ENCODE measurements at places on chromosomes 4 and X.
A peak's percentile ranks its signal among the peaks of the same experiment; 100 is the strongest.

GRCh38 chr4:4610672-4611071, 68.8 kb upstream of the STX18 start:
- DNase-seq = no peak

DNA sequence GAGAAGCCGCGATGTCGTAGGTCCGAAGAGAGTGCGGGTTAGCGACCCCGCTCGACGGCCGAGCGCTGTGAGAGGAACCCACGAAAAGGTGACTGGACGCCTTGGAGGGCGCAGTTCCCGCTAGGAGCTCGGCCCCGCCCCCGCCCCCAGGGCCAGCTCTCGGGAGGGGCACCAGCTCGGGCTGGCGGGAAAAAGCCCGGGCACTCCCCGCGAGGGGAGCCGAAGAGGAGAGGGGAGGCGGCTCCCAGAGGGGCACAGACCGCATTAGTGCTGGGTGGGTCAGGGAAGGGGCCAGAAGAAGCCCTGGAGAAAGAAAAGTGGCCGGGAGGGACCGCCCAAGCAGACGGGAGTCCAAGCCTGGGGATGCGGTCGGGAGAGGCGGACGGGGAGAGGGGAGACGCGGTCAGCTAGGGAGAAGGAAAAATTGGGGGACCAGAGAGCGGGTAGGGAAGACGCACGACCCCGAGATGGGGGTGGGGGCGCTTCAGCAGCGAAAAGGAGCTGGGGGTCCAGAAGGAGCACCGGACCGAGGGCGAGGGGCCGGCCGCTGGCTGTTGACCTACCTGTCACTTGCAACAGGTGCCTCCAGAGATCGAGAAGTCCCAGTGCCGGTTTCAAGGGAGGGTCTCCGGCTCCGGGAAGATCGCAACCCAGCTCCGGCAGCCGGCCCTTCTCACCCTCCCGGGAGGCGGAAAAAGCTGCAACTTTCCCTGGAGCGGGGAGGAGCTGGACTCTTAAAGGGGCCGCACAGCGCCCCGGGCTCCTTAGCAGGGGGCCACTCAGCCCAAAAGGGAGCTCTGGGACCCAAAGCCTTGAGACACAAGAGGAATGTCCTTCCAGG, at the start of gene SYTL4:
Gene SYTL4 (minus strand): TSS at position 681 of the 841 bp plus-strand sequence. CDS start 30,084 bp downstream, outside the sequence.
- no peak for DNase-seq

- no peak for DNase-seq
Measured at GRCh38 chr4:71932941-71933340, 98.9 kb upstream of the NPFFR2 start.

DNA sequence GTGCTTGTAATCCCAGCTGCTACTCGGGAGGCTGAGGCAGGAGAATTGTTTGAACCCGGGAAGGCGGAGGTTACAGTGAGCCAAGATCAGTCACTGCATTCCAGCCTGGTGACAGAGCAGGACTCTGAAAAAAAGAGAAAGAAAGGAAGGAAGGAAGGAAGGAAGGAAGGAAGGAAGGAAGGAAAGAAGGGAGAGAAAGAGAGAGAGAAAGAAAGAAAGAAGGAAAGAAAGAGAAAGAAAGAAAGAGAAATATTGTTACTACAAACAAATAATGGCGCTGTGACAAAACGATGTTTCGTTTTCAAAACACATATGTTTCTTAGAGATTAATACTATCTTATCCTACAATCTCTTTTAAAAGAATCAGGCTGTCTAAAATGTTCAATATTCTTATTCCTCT, 42.1 kb upstream of the CCDC160 start:
- DNase-seq = no peak

GRCh38 chr4:123088501-123088900, 166.1 kb upstream of the NUDT6 start:
- peak; percentile 73 for DNase-seq

- no peak for DNase-seq
Measured at GRCh38 chrX:13666836-13667235, 13.9 kb downstream of the TCEANC start.

GRCh38 chr4:143399113-143399949, 62.7 kb downstream of the GAB1 start:
- no peak for DNase-seq

DNA sequence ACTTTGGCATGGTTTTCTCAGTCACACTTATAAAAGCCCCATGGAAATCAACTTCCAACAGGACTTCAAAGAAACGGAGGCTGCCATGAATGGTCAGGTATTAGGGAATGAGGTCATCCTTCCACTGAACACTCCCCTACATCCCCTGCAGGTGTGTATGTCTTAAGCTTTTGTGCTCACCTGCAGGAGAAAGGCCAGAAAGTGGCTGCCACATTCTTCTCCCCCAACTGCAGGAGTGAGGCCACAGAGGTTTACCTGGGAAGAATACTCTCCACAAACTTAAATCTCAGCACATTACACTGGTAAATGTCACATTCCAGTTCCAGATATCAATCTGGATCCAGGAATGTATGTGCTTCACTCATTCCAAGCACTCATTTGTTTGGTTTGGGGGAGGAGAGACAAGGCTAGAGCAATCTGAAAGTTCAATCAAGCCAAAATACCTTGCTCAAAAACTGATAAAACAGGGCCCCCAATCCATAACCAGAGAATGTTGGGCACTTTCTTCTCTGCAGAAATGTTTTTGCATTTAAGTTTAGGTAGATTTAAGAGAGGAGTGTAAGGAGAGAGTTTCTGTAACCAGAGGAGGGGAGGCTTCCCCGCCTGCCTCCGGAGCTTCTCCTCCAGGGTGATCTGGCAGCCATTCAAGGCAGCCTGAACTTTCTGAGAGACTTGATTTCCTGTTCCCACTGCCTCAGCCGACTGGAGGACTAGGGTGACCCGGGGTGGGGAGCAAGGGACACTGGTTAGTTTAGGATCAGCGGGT, 15.4 kb downstream of the FAM9C start:
- no peak for DNase-seq

DNA sequence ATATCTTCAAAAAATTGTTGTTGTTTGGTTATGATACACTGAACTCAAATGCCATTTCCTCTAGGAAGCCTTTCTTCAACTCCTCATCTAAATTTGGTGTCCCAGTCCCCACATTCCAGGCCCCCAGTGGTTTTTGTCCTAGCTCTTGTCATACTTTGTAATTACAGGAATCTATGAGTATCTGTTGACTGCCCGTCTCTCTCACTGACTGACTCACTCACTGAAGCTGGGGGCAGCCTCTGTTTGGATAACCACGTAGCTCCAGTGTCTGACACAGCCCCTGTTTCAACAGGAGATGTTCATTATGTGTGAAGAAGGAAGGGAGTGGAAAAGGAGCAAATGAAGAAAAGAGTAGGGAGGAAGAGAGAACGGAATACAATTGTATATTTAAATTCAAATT, 284.1 kb upstream of the TENM3 start:
- no peak for DNase-seq

- no peak for DNase-seq
Measured at GRCh38 chr4:649751-650310, 24.2 kb downstream of the ATP5ME start.

DNA sequence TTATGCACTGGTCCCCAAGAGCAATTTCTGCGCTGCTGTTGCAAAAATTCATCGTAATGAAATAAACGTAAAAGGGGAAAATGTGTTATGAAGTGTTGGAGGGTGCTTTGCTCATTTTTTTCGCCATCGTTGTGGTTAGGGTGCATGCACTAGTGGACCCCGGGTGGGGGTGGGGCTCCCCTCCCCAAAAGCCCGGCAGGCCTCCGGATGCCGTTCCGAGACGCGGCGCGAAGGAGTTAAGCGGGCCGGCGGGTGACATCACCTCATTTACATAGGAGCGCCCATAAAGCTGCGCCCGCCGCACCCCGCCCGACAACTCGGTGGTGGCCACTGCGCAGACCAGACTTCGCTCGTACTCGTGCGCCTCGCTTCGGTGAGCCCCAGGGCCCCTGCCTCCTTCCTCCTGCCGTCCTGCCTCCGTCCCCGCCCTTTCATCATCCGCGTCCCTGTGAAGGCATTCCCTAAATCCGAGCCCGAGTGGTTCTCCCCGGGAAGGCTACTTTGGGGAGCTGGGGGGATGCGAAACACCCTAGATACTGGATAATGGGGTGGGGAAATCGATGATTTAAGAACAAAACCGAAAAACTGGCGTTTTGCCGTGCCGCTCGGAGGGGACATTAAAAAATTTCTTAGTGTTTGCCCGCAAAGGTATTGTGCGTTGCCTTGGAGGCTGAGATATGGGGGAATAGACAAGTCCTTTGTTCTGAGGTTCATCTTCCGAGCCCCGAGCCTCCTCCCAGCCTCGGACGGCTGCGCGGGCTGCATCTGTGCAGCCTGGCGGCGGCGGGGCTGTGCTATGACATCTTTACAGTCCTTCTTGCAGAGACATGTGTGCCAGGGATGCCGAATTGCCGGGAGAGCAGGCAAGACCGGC, at the start of gene TMSB4X:
Gene TMSB4X (plus strand): TSS at position 315 of the 874 bp plus-strand sequence.
- peak; percentile 63 for DNase-seq

DNA sequence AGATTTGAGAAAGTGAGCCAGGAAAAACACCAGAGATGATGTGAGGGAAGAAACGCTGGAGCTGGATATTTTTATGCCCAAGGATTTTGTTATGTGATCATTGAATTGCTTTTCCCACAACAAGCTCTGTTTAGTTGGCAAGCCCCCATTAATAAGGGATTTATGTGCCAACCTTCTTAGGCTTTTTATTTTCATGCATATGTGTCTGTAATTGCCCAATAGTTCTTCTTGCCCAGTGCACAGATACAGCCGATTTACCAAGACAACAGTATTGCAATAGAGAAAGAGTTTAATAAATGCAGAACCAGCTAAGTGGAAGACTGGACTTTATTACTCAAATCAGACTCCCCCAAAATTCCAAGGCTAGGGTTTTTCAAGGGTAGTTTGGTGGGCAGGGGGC, 57.7 kb downstream of the TRIM2 start:
- DNase-seq = no peak

- DNase-seq = no peak
Measured at GRCh38 chr4:11397819-11398610, 30.7 kb downstream of the HS3ST1 start.

DNA sequence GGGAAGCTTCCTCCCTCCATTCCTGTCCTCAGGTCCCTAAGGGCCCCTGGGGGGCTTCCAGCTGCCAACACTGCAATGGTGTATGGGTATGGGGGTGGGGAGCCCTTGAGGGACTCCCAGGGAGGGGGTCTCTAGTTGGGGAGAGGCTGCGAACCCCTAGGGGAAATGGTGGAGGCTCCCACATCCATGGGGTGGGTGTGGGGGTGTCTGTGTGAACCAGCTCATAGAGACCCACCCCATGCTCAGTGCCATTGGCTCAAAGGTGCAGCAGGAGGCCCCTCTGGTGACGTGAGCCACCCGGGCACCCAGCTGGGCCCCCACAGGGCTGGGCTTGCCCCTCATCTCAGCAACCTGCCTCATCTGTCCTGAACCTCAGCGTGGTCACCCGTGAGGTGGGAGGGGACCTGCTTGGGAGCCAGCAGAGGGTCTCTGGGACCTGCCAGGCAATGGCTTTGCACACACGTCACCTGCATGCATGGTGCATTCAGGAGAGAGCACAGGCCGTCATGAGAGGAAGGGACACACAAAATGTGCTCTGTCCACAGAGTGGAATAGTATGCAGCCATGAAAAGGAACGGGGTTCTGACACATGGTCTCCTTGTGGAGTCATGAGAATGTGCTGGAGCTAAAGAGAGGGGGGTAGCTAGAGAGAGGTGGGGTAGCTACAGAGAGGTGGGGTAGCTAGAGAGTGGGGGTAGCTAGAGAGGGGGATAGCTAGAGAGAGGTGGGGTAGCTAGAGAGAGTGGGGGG, 22.7 kb upstream of the PLCXD1 start:
- no peak for DNase-seq

GRCh38 chr4:94262163-94263016, 54.7 kb downstream of the SMARCAD1 start:
- no peak for DNase-seq

DNA sequence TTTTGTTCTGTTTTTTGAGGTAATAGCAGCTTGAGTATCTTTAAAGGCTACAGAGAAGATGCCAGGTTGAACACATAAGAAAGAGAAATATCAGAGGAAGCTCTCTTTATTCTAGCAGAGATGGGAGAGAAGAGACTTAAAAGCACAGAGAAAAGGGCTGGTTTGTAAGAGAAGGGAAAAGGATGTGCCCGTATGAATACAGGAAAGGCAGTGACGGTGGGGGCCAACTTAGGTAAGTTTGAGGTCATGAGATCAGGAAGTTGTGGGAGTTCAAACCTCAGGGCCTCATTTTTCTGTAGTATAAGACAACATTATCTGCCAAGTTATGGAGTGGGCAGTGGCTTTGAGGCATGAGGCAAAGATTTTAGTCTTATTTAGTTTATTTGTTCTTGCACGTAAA, 121.3 kb upstream of the S100G start:
- DNase-seq = no peak

- DNase-seq = no peak
Measured at GRCh38 chr4:4880492-4880891, 21.0 kb downstream of the MSX1 start.

Data from GF-D8 (cell line).